Spinal cord (tissue), 10 donors: ENCODE measurements at places on chromosomes 16 and 17. TPM values are rescaled to one million over a fixed set of nuclear protein-coding genes. Genes with fewer than 3 reads are reported as not detected.

ARL17A gene
- 22.3 TPM for total RNA-seq

CCL11 gene
- total RNA-seq: not detected

PRAC2 gene
- not detected for total RNA-seq

CCR7 gene
- total RNA-seq: 0.20 TPM

KRTAP9-4 gene
- total RNA-seq: not detected

OGFOD1 gene
- total RNA-seq: 45.5 TPM

PAFAH1B1 gene
- 121 TPM for total RNA-seq

JUP gene
- 56.0 TPM for total RNA-seq

CSH1 gene
- 18.1 TPM for total RNA-seq

CCL16 gene
- 0.20 TPM for total RNA-seq

CDH3 gene
- 9.3 TPM for total RNA-seq

TOM1L1 gene
- total RNA-seq: 32.3 TPM

KRTAP17-1 gene
- not detected for total RNA-seq

KRTAP2-3 gene
- total RNA-seq: not detected

MEIOC gene
- total RNA-seq: 0.50 TPM

SGCA gene
- total RNA-seq: 0.72 TPM
